ENCODE measurements at places on chromosomes 6 and 20.

GRCh38 chr20:43015566-43015965 lies 174.1 kb downstream of the PTPRT start:
- DNase-seq: no peak

DNA sequence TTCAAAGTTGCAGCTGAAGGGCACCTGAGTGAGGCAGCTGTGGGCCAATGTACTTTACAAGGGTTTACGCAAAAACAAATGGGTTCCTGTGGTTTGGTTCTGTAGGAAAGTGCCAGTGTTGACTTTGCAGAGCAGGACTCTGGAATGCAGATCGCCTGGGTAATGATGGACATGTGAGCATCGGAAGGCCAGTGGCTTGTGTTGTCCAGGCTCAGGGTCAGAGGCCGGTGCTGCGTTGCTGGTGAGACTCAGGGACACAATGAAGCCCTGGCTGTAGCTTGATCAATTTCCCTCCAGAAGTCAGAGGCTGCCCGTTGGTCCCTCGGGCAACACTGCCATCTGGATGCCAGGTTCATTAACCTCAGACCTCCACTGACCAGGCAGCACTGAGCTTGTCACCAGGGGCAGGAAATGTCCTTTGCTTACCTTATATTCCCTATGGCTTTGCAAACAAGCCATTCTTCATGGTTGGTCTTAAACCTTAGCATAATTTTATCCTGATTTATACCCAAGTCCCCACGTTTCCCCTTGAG lies 753.4 kb downstream of the QKI start:
- DNase-seq: no peak

DNA sequence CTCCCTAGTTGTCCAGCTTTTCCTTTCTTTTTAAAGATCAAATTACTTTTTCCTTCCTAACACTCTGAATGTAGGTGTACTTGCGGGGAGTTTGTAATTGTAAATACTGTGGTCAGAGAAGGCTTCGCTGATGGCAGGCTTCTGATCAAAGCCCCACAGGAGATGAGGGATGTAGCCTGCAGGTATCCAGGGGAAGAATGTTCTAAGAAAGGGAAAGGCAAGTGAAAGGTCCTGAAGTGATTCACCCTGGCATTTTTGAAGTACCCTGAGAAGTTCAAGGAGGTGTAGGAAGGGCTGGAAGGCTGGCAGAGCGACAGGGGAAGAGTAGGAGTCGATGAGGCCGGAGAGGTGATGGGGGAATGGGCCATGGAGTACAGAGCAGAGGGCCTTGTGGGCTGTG lies 38.2 kb upstream of the CCN6 start:
- no peak for DNase-seq

- peak; percentile 84 for DNase-seq
Measured at GRCh38 chr6:80165143-80165542, 58.7 kb downstream of the BCKDHB start.

- no peak for DNase-seq
Measured at GRCh38 chr20:14860410-14860814, 523.0 kb upstream of the FLRT3 start.

DNA sequence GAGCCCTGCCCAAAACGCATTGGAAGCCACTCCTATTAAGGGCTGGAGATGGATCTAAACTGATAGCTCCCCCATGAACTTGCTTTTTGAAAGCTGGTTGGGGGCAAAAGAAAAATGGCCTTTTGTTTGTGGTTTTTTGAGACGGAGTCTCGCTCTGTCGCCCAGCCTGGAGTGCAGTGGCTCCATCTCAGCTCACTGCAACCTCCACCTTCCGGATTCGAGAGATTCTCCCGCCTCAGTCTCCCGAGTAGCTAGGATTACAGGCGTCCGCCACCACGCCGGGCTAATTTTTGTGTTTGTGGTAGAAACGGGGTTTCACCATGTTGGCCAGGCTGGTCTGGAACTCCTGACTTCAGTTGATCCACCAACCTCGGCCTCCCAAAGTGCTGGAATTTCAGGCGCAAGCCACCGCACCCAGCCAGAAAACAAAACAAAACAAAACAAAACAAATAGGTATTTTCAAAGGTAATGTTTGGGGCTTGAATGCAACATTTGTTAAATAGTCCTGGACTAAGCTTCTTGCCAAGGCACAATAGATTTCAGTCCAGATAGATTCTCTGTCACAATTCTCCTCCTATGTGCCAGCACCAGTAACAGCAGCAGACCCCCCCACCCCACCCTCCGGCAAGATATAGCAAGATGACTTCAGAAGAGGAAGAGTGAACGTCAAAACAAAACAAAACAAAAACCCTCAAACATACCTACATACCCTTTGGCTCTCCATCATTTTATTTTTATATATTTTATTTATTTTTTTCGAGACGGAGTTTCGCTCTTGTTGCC lies 26.5 kb upstream of the ABT1 start:
- DNase-seq: no peak

DNA sequence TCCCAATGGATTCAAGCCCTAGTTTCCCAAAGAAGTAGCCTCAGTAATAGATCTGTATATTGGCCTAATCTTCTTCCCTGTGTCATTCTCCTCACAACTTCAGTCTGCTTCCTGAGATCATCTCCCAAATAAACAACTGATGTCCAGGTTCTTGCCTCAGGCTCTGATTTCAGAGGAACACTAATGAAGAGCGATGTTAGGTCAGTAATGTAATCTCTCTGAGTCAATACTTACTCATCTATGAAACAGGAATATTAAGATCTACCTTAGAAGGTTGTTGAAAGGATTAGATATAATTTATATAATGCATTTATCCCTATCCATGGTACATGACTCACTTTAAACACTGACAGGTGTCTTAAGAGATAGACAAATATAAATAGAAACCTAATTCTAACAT lies 246.0 kb upstream of the FLRT3 start:
- DNase-seq: no peak

DNA sequence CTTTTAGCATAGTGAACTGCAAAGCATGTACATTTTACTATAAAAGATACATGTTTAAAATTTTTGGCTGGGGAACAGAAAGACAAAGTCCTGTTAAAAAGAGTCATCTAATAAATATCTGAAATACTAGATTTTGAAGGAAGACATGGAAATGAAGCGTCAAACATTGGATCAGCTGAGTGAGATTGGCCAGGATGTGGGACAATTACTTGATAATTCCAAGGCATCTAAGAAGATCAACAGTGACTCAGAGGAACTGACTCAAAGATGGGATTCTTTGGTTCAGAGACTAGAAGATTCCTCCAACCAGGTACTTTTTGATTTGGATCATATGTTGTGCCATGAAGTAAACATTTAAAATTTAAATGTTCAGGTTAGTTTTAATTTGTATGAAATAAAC lies 162.3 kb downstream of the UTRN start:
- DNase-seq: peak; percentile 58

- DNase-seq: no peak
Measured at GRCh38 chr6:123925350-123925749, 121.7 kb downstream of the NKAIN2 start.

GRCh38 chr20:42530855-42531448 lies 658.8 kb downstream of the PTPRT start:
- peak; percentile 6 for DNase-seq

DNA sequence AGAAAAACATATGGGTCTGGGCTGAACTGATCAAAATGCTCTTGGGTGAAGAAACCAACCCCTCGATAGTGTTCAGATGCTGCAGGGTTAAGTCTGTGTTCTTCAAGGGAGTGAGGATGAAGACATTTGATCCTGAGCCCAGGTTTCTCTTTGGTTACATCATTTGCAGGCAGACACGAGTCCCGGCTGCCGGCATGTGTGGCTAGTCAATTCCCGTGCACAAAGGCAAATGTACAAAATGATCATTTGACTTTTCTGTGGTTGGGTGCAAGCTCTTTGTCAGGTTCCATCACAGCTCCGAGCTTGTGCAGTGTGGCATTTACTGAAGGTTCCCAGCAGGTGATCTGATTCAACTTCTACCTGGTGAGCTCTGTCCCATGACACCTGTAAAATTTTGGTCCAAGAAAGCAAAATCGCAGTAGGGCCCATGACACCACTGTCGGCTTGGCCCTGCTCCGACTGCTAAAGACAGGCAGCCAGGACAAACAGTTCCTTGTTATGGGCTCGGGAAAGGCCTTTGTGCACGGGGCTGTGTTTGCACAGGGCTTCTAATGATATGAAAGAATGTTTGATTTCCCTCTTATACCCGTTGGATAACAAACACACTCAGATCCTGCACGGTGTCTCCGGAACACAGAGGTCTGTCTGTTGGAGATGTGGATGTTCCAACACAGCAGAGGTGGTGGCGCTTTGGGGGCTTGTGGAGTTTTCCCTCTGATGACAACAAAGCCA lies 46.9 kb downstream of the GJA10 start:
- DNase-seq: no peak

DNA sequence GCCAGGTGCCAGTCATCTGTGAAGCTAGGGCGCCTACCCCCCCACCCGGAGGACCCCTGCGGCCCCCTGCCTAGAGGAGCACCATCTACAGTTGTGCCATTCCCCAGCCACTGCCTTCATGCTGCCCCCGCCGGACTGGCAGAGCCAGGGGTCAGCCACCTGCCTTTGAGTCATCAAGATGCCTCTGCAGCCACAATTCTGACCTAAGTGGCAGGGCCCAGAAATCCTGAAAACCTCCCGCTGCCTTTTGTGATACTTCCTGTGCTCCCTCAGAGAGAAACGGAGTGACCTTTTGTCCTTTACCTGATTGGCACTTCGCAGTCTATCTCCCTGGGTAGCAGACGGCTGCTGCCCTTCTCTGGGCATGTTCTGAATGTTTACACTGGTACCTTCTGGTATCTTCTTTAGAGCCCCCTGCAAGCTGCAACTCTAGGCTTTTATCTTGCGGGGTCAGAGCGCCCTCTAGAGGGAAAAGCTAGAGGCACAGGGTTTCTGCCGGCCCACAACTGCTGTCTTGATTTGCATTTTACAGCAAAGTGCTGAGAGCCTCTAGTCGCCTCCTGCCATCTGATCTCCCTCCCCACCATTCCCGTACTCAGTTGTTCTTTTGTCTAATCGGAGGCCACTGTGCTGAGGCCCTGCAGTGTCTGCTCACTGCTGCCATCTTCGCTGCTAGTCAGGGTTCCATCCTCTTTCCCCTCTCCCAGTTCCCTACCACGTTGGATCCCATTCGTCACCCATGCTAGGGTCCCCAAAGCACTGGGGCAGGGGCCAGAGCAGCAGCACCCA lies 26.9 kb downstream of the SPATA2 start:
- peak; percentile 65 for DNase-seq
